ENCODE measurements at places on chromosomes 7 and 10.
A peak's percentile ranks its signal among the peaks of the same experiment; 100 is the strongest.

- no peak for DNase-seq
Measured at GRCh38 chr7:36923185-36923584, 198.9 kb upstream of the AOAH start.

GRCh38 chr7:23135755-23136154, 30.2 kb downstream of the KLHL7 start:
- DNase-seq: no peak

- no peak for DNase-seq
Measured at GRCh38 chr7:78149787-78150186, 351.2 kb downstream of the PHTF2 start.

DNA sequence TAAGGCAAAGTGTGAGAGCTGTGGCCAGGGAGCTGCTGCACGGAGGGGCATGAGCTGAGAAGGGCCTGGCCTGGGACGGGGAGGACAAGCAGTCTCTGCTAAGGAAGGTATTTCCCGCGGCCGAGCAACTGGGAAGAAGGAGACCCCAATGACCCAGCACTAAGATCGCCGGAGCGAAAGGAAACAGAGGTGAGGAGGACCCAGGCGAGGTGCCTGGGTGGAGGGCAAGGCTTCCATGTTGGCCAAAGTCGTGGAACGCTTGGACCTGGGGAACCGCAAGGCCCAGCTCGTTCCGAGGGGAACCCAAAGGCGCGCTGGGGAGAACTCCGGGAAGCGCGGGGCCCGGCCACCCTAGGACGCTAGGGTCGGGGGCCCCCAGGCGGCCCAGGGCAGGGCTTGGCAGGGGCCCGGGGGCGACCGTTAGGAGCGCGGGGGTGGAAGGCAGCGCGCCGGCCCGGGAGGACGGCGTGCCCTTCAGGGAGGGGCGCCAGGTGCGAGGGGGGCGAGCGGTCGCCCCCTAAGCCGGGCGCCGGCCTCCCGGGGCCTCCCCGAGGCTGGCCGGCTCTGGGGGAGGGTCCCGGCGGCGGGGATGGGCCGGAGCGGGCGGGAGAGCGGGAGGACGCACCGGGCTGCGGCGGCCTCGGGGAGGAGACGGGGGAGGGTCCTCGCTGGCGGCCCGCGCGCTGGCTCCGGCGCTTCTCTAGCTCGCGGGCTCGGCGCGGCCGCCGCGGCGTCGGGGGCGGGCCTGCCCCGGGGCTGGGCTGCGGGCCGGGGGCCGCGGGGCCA, 545 bp downstream of the GIGYF1 start:
- no peak for DNase-seq

DNA sequence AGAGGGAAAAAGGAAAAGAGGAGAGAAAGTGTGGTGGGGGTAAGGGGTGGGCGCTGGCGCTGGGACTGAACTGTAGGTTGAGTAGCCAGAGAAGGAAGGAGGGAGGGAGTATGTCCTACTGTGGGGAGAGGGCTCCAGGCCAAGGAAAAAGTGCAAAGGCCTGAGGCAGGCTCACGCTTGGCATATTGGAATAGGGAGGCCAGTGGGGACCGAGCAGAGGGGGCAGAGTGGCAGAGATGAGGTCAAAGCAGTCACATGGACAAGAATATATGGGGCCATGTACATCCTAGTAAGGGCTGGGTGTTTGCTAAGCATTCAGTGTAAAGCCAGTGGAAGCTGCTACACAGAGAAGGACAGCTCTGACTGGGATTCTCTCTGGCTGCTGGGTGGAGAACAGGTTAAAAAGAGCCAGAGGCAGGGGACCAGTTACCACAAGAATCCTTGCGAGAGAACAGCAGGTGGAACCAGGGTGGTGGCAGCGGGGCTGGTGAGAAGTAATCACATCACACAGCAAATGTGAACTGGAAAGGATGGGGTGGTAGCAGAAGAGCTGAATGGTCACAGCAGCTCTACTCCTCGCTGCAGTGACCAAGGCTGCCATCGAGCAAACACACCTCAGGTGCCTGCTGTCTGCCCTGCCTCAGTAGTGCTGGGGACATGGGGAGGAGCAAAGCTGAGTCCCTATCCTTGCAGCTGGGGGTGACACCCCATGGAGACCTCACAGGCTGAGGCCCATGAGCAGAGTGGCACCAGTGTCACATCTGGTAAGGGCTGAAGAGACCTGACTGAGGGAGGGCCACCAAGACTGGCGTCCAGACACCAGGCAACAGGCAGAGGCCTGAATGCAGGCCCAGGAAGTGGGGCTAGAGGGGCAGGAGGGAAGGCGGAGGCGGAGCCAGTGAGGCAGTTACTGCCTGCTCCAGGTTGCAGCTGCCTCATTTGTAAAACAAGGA, 39.5 kb downstream of the FAM53B start:
- DNase-seq: no peak

DNA sequence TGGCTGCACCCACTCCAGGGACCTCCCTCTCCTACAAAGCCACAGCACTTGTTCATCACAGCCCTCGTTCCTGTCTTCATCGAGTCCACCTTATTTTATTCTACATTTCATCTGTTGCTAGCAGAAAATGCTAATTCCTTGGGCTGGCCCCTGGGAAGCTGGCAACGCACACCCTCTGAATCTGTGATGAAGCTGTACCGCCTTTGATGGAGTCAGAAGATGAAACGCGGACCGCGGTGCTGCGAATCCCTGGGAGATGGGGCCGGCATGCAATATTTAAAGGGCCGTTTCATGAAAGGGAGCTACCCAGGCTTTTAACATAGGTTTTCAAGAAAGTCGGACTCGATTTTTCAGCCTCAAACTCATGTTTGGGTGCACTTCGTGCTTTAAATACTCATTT, 88.5 kb downstream of the NPTX2 start:
- no peak for DNase-seq

- DNase-seq: no peak
Measured at GRCh38 chr7:25545124-25546008, 317.1 kb upstream of the NPVF start.

GRCh38 chr10:1461016-1461415, 276.3 kb downstream of the ADARB2 start:
- no peak for DNase-seq

GRCh38 chr7:2928613-2929311, 84.7 kb upstream of the GNA12 start:
- no peak for DNase-seq

- DNase-seq: no peak
Measured at GRCh38 chr10:116732573-116732972, 9.8 kb downstream of the HSPA12A start.

DNA sequence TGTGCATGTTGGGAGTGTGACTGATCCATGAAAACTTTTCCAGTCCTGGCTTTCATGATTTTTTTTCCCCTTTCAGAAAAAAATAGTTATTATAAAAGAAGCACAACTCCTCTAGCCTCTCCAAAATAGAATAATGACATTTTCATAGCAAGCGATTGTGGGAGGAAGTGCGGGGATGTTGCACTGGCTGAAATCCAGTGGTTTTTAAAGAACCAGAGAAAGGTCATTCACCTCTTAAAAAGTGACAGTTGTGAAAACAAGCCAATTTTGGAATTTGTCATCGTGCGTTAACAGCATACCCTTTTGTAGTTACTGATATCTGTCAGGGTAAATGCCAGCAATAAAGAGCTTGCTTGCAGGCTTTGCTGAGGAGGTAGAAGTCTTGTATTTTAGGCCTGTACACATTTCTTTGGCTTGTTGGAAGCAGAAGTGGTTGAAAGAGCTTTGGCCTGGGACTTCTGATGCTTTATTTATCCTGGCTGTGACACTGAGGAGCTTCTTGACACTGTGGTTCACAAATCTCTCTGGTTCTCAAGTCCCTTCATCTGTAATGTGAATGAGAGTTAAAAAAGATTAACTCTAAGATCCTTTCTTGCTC, 545.9 kb downstream of the REEP3 start:
- DNase-seq: no peak

DNA sequence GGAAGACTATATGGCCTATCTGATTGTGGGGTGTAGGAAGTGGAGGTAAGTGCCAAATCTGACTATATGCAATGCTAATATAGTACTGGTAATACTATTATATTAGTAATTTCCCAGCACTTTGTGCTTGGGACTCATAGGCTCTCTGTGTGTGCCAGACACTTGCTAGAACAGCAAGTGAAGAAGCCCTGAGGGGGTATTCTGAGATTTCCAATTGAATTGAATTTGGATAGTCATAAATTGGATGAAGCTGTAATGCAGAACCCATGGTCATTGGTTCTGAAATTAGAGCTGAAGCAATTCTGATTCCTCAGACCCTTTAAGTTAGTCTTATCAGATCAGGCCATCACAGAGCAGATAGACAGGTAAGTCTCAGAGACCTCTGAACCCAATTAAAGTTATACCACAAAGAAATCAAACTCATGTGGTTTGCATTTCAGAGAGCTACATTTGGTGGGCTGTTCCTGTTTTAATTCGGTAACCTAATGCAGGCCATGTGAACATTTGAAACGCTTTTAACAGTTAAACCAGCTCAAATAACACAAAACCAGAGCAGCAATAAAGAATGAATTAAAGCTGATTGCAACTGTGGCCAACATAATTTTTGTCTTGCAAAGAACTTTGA, 179.5 kb downstream of the CREB5 start:
- DNase-seq: no peak

DNA sequence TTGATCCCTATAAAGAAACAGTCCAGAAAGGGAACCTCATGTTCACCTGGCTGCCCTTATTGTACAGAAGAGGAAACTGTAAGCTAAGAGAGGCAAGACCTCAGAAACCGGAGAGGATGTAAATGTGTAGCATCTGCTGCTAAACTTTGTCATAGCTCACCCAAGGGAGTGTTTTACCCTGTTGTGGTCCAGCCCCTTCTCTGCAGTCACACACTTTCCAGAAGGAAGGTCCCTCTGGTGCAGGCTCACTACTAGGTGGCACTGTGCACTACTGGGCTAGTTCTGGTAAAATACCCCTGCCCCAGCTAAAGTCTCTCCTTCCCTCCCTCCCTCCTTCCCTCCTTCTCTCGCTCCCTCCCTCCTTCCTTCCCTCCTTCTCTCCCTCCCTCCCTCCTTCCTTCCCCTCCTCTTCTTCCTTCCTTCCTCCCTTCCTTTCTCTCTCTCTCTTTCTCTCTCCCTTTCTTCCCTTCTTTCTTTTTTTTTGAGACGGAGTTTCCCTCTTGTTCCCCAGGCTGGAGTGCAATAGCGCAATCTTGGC, 42.5 kb upstream of the LCOR start:
- DNase-seq: no peak

DNA sequence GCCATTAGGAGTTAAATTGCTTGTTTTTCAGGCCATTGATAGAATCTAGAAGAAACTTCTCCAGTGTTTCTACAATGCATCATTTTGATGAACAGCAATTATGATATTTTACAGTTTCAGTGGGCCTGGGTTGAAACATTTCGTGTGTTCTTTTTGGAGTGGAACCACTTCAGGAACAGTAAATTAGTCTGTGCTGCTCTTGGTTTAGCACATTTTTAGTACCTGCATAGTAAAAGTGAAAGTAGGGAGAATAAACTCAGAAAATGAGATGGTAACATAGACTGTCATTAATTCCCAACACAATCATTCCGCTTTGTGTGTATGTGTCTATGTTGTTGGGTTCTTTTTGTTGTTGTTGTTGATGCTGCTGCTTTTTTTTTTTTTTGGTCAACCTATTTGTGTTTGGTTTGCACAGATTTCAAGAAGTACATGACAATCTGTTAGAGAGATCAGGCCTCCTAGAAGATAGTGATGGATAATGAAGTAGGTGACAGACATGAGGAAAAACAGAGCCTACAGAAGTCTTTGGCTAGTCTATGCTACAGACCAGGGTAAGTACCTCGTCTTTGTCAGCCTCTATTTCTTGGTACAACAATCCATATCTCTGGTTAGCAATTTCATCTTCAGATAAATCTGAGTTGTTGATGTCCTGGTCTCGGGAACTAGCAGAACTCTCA, 154.0 kb upstream of the TARP start:
- no peak for DNase-seq

- no peak for DNase-seq
Measured at GRCh38 chr7:602341-603141, 82.9 kb upstream of the PDGFA start.

GRCh38 chr10:43401627-43402026, 7.4 kb downstream of the HNRNPF start:
- DNase-seq: no peak

DNA sequence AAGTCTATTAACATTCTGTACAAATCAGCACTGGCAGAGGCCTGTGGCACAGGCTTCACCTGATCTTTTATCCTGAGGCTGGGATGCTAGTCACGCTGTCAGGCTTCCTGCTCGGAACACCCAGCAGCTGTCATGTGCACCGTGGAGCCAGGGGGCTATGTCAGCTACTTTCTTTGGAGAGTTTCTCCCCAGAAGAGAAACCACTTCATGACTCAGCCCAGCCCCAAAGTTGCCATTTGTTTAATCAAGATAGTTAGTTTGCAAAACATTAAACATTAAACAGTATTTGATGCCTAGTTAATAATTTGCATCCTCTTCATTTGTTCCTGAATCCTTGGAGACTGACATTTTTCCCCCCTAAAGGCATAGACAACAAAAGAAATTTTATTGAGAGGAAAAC, at the start of gene HABP2:
HABP2 (plus strand) TSS at position 353 of the 400 bp plus-strand sequence. CDS start 69 bp downstream, outside the sequence.
- no peak for DNase-seq

GRCh38 chr7:149719912-149720335, 53.5 kb downstream of the ZNF467 start:
- DNase-seq: no peak

- no peak for DNase-seq
Measured at GRCh38 chr10:131004276-131004675, 307.2 kb downstream of the TCERG1L start.

- DNase-seq: no peak
Measured at GRCh38 chr10:87976101-87976743, 112.8 kb downstream of the PTEN start.

DNA sequence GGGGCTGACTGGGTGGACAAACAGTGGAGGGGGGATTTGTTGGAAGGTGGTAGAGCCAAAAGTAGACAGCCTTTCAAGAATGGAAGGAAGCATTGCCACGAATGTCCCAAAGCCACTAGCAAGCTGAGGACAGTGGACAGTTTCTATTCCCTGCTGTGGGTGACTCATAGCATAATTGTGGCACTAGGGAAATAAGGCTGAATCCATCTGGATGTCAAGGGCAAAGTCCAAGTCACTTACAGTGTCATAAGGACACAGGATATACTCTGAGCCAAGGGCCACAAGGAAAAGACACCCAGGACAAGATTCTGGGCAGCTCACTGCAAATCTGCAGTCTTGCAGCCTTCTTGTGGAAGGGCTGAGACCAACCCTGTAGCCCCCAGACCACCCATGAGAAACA, 79.7 kb downstream of the FRMPD2 start:
- DNase-seq: no peak

GRCh38 chr10:49761789-49762565, at the start of gene OGDHL:
TSS of gene OGDHL (minus strand) at chr10:49762323. CDS start at chr10:49758592, 3,731 bp downstream.
- DNase-seq: peak; percentile 18

GRCh38 chr10:13165177-13165576, 3.8 kb downstream of the MCM10 start:
- DNase-seq: no peak

DNA sequence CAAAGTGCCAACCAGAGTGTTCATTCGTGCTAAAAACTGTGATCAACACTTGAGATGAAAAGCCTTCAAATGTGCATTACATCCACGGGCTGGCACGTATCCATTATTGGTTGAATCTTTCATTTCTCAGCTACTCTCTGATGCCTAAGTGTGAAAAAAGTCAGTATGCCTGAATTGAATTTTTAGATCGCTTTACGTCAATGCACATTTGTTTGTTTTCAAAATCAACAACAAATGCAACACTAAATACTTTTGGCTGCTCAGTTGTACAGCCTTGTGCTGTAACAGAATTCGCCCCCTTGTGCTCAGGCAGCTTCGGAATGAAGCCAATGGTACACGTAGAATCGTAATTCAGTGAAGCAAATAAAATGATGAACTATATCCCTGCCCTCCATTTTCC, 446.5 kb upstream of the NRP1 start:
- DNase-seq: no peak

GRCh38 chr10:24645784-24646183, 77.9 kb downstream of the ARHGAP21 start:
- no peak for DNase-seq

GRCh38 chr7:46533946-46534345, 612.9 kb upstream of the IGFBP3 start:
- no peak for DNase-seq
